ENCODE measurements at places on chromosomes 5 and 9. TPM values are rescaled to one million over a fixed set of nuclear protein-coding genes. Genes with fewer than 3 reads are reported as not detected.

Gene FAM13B
- polyA plus RNA-seq: 61.2 TPM

DNA sequence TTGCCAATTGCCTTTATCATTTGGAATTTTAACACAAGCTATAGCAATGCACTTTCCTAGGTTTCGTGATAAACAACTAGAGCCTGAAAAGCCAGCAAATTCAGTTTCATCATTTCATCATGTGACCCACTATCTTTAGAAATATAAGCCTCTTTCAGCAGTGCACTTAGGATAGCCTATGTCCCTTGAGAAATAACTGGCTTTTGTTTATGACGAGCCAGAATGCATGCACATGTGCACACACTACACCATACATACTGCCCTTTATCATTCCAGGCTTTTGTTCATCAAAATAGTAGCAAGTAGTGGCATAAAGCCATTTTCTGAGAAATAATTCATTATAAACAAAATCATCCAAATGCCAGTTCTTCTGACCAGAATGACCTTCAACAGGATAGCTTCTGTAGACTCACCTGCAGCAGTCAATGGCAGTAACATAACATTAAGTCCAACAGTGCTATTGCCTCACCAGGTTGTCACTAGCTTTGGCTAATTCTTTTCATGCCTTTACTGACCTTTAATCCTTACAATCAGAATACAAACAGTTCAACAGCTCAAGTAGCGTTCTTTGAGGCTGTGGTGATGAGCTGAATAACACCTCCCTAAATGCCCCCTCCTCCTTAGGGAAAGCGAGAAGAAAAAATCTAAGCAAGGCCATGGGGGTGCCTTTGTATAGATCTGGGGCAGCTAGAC lies 132.3 kb upstream of the SMARCA2 start:
- DNase-seq: no peak

DNA sequence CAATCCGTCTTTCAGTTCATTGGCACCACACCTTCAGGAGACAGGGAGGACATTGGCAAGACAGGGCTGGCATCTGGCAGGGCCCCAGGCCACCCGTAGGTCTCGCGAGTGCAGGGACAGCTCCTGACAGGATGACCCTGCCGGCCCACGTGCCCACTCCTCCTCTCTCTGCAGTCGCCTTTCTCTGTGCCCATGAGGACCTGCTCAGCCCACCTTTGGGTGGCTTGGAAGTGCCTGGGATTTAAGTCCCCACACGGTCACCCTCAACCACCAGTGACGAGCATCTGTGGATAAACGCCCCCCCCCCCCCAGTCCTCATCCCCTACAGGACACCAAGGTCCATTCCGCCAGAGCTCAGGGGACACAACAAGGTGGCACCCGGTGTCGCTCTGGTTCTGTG lies 4.1 kb downstream of the MRPL36 start:
- no peak for DNase-seq

DNA sequence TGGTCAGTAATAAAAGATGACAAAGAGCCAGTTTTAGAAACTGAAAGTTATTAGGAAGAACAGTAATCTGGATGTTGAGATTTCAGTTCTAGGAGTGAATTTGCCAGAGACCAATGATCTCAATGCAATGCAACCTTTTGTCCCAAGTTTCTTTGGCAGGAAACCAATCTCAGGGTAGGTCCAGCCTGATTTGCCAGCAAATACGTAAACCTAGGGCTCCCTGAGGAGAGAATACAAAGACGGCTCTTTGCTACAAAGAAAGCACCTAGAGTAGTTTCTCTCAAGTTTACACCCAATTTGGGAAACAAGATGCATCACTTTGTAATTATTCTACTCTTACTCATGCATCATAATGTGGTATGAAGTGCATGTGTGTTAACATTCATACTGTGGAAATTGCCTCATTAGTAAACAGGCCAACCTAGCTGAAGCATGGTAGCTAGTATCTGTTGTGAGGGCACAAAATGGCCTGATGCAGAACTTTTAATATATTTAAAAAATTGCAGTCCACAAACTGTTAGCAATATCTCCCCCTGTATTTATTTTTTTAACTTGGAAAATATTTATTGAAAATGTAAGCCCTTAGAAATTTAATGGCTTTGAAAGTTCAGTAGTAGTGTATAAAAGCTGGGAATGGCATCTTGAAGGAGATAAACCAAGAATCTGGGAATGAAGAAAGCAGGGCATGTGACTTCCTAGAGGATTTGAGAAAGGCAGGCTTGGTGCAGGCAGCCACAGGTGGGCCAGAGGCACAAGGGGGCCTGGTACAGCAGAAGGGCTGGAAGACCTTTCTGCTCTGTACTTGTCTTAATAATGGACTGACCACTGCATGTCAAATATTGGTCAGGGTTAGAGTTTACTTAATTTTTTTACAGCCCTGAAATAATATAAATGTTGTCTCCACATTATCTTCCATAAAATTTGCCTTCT lies 59.5 kb downstream of the MAST4 start:
- DNase-seq: no peak

GRCh38 chr5:137217599-137218200 lies 281.4 kb downstream of the SPOCK1 start:
- DNase-seq: no peak
